Upper lobe of right lung (tissue), 1 donor: ENCODE measurements at places on chromosomes 6 and 20. TPM values are rescaled to one million over a fixed set of nuclear protein-coding genes. Genes with fewer than 3 reads are reported as not detected.

DNA sequence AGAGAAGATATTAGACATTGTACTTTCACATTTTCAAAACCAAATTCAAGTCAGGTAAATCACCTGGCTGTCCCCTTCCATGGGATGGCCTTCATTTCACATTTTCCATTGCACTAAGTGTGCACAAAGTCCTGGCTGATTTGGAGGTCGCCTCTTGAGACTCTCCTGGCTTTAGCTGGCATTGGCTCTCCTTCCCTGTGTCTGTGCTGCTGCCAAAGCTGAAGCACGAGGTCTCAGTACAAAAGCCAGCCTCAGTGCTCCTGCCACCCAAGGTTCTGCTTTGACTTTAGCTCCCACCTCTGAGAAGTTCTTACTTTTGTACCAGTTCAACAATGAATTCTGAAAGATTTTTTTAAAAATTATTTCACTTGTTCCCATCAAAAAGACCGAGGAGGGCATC lies 289.2 kb upstream of the CNR1 start:
- DNase-seq = no peak

- no peak for DNase-seq
These were observed 3.2 kb upstream of the KIAA0408 start for GRCh38 chr6:127462376-127462775.

Gene TCF21
- total RNA-seq = 56.2 TPM

Gene DDX43
- 2.5 TPM for total RNA-seq

Gene TUBB2A
- 15.4 TPM for total RNA-seq
